NCI-H510A treated with DMSO at 0.1 percent for 48 hours (cell line): ENCODE measurements at places on chromosomes 12 and 14.
A peak's percentile ranks its signal among the peaks of the same experiment; 100 is the strongest.

DNA sequence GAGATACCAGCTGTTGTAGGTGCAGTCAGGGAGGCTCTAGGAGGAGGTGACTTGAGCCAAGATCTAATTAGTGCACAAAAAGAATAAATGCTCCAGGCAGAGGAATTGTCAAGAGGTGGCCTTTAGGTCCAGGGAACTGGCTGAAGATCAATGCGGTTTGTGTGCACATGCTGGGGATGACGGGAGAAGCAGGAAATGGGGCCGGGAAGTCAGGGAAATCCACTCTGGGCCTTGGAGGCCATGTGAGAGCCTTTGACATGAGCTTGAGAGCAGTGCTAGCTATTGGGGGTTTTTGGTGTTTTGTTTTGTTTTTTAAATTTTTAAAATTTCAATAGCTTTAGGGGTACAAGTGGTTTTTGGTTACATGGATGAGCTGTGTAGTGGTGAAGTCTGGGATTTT, 67.4 kb downstream of the MVK start:
- DNase-seq = no peak

GRCh38 chr12:116861320-116861719, 19.9 kb downstream of the HRK start:
- peak; percentile 88 for DNase-seq

- no peak for DNase-seq
Measured at GRCh38 chr14:105386581-105387529, 11.5 kb upstream of the TEX22 start.

GRCh38 chr14:105878554-105878953, 352.2 kb downstream of the TMEM121 start:
- DNase-seq = no peak

- DNase-seq = no peak
Measured at GRCh38 chr14:34693228-34693939, 21.0 kb downstream of the CFL2 start.
